NCI-H1417 treated with DMSO at 0.1 percent for 48 hours (cell line): ENCODE measurements at places on chromosomes 1 and 21.

- no peak for DNase-seq
Observed at GRCh38 chr1:8938232-8938999, 7.3 kb upstream of the CA6 start.

DNA sequence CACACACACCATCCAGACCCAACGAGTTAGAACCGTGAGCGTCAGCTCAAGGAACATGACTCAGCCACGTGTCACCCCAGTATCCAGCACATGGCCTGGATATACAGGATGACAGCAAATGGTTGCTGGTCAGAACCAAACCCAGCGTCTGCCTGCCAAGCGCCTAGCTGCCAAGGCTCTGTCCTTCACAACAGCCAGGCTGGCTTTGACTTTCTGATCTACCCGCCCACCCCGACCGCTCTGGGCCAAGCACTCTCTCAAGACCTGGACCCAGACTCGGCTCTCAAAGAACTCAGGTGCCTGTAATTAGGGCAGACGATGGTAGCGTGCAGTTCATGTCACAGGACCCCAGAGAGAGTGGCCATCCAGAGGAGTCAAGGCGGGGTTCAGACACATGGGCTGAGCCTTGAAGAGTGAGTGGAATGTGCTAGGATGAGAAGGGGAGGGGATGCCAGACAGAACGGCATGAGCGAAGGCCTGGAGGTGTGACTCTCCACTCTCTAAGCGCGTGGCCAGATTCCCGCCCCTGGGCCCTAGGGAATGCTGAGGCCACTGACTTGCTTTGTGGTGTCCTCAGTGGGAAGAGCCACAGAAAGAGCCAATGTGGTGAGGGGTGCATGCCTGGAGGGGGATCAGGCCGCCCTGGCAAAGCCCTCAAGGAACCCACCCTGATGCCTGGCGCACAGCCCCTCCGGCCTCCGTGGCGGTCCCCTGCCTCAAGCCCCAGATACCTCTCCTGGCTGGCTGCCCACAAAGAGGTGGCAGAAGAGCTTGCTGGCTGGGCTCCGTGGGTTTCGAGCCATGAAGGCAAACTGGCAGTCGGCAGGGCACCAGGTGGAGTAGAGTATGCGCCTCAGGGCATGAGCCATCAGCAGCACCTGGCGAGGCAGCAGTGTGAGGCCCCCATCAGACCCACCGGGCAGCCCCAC is 7.0 kb downstream of the SH2D5 start:
- peak; percentile 30 for DNase-seq

GRCh38 chr1:8133657-8134430 is 107.7 kb upstream of the ERRFI1 start:
- DNase-seq: no peak

GRCh38 chr1:54112027-54112426 is 40.8 kb downstream of the CDCP2 start:
- DNase-seq: no peak

GRCh38 chr1:161218301-161219077 is 3.4 kb downstream of the FCER1G start:
- no peak for DNase-seq

DNA sequence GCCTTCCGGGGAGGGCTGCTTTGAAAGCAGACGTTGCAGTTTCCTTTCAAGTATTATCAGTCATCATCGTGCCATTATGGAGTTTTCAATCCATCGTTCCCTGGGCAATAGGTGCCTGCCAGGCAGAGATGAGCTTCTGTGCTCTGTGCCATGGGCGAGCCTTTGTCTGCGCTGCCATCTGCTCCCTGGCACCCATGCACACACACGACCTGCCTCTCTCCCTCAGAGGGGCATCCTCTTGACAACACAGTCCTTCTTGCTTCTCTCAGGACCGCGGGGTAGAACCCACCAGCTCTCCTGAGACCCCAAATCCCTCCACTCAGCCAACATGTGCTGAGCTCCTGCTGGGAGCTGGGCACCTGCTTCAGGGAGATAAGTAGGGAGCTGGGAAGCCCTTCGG is 149.3 kb downstream of the HMGB4 start:
- no peak for DNase-seq

DNA sequence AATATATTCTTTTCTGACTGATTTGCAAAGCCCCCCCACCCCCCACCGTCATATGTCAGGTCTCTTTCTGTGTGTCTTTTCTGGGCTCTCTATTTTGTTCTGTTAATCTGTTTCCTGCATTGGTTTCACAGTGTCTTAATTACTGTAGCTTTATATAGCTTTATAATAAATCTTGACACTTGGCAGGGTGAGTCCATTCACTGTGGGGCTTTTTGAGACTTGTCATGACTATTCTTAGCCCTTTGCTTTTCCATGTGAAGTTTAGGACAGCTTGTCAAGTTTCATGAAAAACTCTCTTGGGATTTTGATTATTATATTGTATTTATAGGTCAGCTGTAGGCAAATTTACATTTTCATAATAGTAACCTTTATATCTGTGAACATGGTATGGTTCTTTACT is 50.4 kb downstream of the MIGA1 start:
- no peak for DNase-seq

DNA sequence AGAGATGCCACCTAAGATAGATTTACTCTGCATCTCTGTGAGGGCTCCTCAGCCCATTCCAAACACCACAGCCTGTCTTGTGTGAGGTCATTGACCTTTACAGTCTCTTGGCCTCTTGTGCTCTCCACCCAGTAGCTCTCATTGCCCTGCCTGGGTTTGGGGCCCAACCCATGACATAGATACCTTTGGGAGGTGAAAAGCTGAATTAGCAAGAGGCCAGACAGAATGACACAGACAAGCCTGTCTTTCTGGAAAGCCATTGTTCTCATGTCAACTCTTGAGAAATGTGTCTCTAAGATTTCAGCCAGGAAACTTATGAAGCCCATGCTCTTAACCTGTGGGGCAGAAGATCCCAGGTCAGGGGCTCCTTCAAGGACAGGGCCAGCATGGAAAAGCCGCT is 18.4 kb upstream of the F3 start:
- no peak for DNase-seq

- no peak for DNase-seq
Observed at GRCh38 chr1:231734417-231734816, 107.8 kb downstream of the DISC1 start.

GRCh38 chr1:163163881-163164582 is 38.7 kb downstream of the RGS5 start:
- no peak for DNase-seq

DNA sequence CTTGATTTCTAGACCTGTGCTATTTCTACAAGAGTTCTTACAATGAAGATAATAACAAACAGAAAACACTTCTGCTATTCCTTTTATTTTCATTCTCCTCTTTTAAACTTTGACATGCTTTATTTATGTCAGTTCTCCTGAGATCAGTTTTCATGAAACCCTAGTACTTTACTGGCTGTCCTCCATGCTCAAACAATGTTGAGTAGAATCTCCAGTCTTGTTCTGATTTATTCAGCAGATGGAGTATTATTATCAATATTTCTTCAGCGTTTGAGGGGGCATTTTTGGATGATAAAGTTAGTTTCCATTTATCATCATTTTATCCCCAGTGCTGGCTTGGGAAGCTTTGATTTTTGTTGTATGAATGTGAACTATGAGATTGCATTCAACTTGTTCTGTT is 85.9 kb upstream of the WARS2 start:
- no peak for DNase-seq

DNA sequence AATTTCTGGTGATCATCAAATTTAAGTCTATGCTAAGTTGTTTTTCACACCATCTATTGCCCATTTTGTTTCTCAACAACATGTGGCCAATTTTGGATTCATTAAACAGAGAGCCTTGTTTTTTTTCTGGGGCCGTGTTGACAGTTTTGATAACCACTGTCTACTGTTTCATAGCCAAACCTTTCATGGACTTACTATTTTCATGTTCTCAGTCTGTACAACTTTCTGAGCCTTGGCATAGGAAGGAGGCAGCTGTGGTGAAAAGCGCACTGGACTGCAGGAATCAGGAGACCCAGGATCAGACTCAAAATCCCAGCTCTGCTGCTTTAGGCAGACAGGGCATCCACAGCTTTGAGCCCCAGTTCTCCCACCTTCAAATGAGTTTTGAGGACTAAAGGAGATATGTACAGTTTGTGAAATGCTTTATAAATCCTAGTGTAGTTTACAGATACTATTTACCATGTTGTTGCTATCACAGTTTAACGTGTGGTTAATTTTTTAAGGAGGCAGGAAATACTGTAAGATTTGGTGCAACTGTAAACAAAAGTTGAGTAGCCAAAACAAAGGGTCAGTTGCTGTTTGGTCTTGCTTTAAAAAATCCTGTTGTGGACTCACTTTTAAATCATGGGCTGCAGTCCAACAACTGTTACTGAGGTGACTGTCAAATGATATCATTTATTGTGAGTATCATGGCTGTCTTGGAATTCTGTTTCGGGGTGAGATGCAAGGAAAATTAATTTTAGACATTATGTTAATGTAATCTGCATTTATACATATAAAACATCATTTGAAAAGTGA is 2.9 kb downstream of the MACO1 start:
- DNase-seq: no peak

- no peak for DNase-seq
Observed at GRCh38 chr1:34779526-34779925, 1.5 kb upstream of the GJB3 start.

DNA sequence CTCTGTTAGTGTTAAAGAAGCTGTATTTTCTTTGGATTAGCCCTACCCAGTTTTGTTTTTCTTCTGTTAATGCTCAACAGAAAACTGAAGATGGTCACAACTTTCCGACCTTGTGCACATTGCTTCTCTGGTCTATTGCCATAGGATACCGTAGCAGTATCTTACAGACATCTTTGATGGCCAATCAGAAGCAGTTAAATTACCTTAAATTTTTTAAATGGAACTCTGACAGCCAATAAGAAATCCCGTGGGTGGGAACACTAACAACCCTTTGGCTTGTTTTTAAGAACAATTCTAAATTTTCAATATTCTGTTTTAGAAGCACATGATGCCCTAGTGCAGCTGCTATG is 17.2 kb downstream of the NFYC start:
- DNase-seq: no peak

GRCh38 chr21:34289856-34290255 is 74.0 kb upstream of the KCNE2 start:
- DNase-seq: no peak

DNA sequence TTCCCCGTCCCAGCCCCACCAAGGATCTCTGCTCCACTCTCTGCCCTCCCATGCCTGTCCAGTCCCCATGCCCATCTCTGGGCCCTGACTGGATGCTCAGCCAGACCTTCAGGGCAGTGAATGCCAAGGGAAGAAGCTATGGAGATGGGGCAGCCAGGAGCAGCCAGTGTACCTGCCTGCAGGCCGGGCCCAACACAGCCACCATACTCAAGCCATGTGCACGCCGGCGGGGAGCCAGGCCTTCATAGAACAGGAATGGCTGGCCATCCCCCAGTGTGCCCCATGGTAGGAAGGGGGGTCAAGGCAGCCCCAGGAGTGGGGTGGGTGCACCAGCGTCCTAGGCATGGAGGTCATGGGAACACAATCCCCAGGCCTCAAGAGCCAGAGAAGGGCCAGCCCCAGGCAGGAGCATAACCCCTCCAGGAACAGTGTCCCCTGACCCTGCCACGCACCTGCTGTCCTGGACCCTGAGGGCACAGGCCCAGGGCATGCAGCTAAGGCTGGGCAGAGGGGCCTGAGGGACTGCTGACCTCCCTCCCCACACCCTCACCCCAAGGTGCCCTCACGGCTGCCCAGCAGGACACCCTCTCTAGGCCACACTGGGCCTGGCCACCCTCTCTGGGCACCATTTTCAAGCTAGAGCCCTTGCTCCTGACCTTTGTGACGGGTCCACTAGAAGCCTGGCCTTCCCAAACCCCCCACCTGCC is 20.3 kb upstream of the ARF1 start:
- no peak for DNase-seq

DNA sequence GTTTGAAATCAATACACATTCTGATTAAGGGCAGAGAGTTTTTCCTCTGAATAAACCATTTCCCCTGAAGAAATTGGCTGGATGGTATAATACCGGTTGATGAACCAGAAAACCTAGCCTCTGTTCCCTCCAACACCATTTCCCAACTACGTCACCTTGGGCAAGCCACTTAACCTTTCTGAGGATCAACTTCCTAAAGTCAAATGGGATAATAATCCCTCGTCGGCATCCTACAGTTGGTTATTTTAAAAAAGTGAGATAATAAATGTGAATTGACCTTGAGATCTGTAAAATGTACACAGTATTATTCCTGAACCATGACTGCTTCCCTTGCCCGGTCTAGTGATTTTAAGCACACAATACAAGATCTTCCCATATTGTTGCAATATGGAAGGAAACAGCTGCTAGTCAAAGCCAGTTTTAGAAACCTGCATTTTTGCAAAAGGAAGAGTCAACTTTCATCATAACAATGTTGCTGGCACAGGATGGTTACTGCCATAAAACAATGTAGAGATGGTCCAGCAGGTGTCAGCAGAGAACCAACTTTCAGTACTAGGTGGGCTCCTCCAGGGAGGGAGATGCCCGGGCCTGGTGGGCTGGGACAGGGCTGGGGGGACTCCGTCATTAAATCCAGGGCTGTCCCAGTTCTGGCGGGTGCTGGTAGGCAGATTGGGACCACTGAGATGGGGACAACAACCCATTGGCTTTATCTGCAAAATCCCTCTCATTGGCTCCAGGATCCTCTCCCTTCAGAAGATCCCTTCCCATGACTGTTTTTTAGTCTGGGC is 5.2 kb upstream of the HLX start:
- no peak for DNase-seq

GRCh38 chr1:176853503-176853902 is 311.0 kb downstream of the ASTN1 start:
- DNase-seq: no peak

- DNase-seq: no peak
Observed at GRCh38 chr21:43731476-43731875, 12.5 kb downstream of the PDXK start.

GRCh38 chr1:26126321-26127084 is 14.9 kb downstream of the PDIK1L start:
- DNase-seq: no peak

DNA sequence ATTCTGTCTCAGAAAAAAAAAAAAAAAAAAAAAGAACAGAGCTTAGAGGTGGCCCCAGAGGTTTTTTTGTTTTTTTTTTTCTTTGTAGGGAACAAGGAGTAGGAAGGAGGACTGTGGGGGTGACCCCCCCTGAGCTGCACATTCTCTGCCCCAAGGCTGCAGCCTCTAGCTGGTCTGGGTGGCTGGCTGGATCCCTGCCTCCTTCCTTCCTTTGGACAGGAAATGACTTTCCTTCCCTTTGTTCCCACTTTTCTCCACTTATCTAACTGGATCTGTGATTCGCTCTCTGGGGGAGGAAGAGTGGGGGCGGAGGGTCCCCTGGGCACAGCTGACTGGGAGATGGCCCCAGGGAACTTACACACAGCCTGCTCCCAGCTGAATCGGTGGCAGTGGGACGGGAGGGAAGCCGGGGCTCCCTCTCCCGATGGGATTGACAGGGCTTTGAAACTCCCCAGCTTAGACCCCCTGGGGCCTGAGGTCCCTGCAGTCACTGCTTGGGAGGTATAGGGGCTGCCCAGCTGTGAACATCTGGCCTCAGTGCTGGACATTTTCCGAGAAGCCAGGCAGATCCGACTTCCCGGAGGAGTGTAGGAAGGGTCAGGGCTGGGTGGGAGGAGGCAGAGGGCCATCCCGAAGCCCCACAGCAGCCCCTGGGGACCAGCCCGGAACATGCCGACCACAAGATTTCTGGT is 2.1 kb downstream of the FBLIM1 start:
- no peak for DNase-seq

GRCh38 chr1:225458222-225458631 is 30.4 kb upstream of the LBR start:
- no peak for DNase-seq

GRCh38 chr1:44853201-44853600 is 10.1 kb upstream of the PTCH2 start:
- DNase-seq: no peak
